ENCODE measurements at places on chromosomes 16 and 17.

GRCh38 chr17:49117587-49118230 is 14.9 kb upstream of the B4GALNT2 start:
- no peak for DNase-seq

- DNase-seq, result no peak
Observed at GRCh38 chr16:27967169-27967568, 96.3 kb downstream of the GSG1L start.

DNA sequence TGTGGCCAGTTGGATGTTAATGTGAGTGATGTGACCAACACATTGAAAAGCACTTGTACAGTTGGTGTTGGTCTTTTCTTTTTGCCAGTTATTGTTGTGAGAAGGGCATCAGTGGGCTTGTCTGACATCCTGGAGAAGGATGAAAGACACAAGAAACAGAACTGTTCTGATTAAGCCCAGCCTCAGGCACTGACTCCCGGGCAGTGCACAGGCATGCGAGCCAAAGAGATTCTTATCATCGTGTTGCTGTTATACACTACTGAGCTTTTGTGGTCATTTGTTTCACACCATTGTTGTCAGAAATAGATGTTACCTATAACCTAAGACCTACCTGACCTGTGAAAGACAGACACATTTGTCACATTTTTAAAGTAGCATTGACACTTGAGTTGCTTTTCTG is 236.8 kb upstream of the CA10 start:
- DNase-seq, result no peak

DNA sequence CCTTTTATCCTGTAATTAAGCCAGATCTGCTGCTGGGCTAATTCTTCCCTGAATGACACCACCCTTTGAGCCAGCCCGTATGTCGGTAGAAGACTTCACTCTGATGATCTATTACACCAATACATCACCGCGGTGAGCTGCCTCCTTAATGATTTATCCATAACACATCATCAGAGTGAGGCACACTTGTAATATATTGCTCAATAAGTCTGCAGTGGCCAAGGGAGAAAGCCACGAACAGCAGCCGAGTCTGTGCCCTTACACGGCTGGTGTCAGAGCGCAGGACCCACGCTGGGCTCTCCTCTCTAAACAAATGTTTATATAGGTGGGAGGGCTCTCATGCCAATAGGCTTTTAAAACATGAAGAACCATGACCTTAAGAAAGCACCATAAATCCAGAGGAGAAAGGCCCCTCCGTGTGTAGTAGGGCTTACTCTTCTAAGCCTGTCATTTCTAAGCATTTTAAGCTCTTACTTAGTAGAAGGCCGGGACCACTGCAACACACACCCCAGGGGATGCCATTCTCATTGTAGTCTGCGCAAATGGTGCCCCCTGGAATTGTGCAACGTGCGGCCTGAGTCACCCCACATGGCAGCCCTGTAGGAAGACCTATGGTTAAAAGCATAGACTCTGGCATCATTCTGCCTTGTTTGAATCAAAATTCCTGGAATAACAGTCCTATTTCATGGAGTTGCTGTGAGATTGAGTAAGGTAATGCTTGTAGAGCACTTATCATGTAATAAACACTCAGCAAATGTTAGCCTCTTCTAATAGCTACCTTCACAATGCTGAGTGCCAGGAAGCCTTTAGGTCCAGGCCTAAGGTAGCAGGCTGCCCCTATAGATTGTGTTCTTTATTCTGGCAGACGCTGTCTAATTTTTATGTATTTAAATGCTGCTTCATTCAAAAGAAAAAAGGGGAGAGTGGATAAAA is 26.1 kb downstream of the MRPS23 start:
- no peak for DNase-seq

GRCh38 chr17:69608808-69609472 is 194.4 kb downstream of the MAP2K6 start:
- no peak for DNase-seq

GRCh38 chr16:28842696-28843095 is 3.5 kb downstream of the TUFM start:
- no peak for DNase-seq

GRCh38 chr16:58433569-58433951 is 41.3 kb downstream of the GINS3 start:
- DNase-seq, result no peak

DNA sequence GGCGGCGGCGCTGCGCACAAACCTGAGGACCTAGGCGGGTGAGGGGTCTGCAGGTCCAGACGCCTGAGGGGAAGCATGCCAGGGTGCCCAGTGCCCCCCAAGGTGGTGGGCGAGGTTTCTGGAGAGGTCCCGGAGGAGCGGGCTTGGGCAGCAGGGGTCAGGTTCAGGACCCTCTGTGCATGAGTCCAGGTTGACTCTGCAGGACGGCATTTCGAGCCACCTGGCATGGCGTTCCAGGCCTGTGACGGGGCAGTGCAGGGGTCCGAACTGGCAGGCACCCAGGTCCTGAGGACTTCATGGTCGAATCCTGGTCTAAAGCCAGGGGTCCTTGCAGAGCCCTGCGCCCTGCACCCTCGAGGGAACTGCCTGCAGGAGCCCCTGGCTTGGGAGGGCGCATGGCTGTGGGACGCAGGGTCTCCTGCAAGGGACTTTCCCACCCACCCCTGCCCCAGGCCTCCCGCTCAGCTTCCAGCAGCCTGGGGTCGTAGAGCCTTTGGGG is 3.5 kb downstream of the SLC16A3 start:
- no peak for DNase-seq

DNA sequence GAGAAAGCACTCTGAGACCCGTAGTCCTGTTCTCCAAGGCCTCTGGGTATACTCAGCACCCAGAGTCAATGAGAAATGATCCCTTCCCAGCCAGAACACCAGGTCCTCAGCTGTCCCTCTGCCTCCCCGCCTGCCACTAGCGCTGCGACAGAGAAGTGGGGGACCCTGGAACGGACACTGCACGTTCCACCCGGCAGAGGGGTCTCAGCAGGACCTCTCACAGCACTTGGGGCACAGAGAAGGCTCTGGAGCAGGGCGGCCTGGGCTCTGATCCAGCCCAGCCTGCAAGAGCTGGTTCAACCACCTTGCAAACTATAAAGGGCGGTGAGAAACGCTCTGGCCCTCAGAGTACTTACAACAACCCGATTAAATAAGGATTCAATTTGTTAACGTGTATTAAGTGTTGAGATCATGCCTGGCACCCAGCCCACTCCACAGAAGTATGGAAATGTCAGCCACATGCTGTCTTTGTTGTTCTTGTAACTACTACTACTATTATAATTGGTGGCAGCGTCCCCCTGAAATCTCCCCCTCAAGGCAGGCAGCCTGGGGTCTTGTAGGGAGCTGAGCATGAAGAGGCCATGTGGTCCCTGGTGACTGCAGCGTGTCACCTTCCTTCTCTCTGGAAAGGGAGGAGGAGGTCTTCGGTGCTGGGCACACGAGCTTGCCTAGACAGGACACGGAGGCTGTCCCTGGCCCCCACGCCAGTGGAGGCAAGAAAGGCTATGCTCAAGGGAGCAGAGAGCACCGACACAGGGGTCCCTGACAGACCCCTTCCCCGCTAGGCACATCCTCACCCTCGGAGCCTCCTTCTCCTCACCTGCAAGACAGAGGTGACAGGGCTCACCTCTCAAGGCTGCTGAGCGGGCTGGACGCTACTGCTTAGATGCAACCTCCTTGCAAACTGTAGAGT is 2.4 kb downstream of the OSGIN1 start:
- no peak for DNase-seq

DNA sequence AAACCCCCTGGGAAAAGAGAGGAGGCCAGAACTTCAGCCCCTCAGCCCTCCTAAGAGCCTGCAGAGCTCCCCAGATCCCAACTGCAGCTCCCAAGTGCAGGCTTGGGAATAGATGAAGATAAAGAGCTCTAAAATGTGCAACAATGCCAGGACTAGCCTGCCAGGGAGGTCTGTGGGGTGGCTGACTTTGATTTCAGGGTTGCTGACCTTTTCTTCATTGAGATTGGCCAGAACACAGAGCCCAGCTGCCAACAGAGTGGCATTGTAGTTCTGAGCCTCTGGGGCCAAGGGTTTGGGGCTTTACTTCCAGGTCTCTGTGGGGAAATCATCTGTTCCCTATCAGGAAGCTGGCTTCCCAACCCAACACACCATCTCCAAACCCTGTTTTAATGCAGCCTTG is 120.6 kb downstream of the COPRS start:
- DNase-seq, result no peak

GRCh38 chr16:53417011-53417410 is 17.3 kb upstream of the RBL2 start:
- DNase-seq, result no peak

- DNase-seq, result no peak
Observed at GRCh38 chr17:60724647-60725046, 47.0 kb downstream of the BCAS3 start.

DNA sequence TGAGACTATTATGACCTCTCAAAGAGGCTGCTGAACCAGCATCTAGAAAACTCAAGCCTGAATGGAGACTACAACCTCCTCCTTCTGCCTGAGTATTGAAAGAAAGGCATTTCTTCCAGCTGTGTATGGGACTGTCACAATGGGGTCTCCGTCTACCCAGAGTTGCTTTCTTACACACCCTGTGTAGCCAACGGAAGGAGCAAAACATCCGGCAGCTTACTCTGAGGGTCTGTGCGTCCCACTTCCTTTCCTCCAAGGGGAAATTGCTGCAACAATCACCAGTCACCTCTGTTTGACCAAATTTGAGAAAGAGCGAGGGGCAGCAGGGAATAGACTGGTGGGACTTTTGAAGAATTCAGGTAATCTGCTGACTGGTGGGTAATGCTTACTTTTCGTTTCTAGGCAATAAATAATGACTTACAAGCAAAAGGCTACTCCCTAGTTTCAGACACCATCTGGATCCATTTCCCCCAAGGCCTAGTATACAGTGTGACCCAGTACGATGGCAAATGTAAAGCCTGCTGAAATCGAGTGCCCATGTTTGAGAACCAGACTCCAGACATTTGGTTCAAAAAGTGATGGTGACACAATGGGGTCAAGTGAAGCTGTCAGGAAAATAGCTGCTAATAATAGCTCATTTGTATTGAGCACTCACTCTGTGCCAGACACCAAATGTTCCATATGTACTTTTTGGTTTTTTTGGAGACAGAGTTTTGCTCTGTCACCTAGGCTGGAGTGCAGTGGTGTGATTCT is 81.7 kb downstream of the YPEL2 start:
- no peak for DNase-seq
